ENCODE measurements at places on chromosomes 1 and 21.

GRCh38 chr1:61083013-61083806 is 849 bp downstream of the NFIA start:
- no peak for DNase-seq

DNA sequence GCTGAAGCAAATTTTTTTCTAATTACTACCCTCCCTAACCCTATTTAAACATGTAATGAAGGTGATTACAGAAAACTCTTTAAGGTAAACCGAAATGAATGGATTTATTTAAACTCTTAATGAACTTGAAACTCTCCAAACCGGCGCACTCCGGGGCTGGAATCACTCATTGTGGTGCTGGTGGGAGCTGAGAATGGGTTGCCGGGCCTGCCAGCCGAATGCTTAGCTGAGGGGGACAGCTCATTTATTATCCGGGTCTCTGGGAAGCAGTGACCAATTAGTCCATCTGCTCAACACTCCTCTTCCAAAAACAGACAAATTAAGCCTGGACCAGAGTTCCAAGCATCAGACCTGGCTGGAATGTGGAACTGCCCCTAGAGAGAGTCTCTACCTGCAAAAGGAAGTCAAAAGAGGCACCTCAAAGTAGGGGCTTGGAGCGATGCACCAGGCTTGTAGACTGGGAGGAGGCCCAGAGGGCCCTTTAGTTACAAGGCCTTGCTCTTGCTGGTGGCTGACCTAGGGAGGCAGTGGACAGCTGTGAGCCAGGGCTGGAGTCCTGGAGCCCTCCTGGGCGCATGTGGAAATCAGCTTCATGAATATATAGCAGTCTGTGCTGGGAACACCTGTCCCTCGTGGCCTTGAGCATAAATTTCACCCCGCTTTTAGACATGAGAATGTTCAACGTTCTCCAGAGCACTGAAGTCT is 320.7 kb downstream of the AJAP1 start:
- DNase-seq: no peak

DNA sequence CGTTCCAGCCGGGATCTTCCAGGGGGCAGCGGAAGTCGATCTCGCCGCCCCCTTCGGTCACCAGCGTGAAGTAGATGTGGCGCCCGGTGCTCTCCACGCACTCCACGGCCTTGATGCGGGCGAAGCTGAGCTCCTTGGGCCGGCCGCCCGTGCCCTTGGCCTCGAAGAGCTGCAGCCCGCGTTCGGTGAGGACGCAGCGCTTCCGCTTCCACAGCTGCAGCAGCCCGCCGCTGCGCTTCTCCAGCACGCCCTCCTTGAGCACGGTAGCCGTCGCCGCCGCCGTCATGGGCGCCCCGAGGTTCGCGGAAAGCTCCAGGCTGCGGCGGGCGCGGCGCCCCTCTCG is 516 bp downstream of the PHLDA3 start:
- no peak for DNase-seq

- no peak for DNase-seq
These were observed 23.2 kb upstream of the QSOX1 start for GRCh38 chr1:180131510-180131909.

DNA sequence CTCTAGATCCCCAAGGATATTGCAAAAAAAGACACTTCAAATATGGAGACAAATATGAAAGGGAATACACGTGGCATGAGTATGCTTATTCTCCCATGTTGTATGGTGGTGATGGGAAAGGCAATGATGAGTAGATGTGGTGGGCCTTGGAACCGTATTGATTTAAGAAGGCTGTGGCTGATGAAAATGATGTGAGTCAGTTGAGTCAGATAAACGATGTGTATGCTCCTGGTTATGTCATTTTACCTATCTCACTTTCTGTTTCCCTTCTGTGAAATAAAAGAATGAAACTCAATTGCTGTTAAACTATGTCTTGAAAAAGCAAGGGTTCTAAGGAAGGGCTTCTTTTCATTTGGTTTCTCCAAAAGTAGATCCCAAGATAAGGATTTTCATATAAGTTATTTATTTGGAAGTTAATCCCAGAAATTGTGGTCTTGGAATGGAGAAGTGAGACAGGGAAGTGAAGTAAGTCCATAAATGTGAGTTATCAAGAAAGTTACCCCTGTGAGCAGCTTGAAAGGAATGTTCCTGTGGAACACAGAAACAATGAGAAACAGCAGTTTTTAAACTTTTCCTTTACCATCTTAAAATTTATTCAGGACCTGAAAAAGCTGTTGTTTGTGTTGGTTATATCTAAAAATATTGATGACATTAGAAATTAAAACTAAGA is 292.0 kb downstream of the DUSP10 start:
- DNase-seq: no peak
